HepG2 (cell line): ENCODE measurements at places on chromosomes 1 and 21.
A peak's percentile ranks its signal among the peaks of the same experiment; 100 is the strongest.

- no peak for DNase-seq
These were observed 167.1 kb upstream of the BEND5 start for GRCh38 chr1:48943826-48944225.

DNA sequence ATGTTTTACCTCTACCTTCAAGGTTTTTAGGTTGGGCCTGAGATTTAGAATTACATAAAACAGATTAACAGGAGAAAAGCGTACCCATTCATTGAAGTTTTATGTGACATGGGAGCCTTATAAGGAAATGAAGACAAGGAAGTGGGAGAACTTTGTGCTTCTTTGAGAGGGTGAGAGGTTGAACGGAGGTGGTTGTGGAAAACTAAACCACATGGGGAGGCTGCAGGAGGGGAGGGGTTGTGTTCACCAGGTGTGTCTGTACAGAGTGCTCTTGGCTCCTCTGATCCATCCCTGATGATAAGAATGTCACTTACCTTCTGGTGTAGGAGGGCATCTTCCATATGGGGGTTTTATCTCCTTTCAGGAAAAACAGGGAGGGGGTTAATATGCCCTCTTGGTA lies 2.7 kb downstream of the SLX9 start:
- no peak for DNase-seq

GRCh38 chr1:21506804-21507203 lies 2.4 kb upstream of the ALPL start:
- no peak for DNase-seq

DNA sequence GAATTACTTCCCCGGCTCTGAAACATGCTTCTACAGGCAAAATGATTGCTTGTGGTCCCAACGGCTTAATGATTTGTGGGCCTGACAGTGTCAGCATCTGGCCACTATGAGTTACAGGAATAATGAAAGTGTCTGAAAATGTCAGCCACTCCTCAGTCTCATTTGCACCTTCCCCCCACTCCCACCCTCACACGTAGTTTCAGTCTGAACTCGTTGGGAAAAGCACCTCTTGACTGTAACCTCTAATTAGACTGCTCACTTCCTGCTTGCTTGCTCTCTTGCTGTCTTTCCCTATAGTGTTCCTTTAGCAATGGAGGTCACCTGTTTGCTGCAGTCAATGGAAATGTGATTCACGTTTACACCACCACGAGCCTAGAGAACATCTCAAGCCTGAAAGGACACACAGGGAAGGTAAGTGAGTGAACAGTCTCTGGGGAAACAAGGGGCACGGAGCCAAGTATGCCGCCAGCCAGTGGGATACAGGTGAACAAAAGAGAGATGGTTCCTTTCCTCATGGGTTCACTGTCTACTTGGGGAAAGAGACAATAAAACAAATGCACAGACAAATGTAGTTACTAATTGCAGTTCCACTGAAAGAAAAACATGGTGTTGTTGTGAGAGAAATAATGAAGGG lies 27.1 kb downstream of the CFAP57 start:
- no peak for DNase-seq

GRCh38 chr1:233340031-233340555 lies 12.6 kb downstream of the MAP3K21 start:
- no peak for DNase-seq

- peak; percentile 83 for DNase-seq
These were observed at the start of gene RNF220 for GRCh38 chr1:44405031-44405797. Gene RNF220, plus strand, starts transcription at chr1:44405255.

DNA sequence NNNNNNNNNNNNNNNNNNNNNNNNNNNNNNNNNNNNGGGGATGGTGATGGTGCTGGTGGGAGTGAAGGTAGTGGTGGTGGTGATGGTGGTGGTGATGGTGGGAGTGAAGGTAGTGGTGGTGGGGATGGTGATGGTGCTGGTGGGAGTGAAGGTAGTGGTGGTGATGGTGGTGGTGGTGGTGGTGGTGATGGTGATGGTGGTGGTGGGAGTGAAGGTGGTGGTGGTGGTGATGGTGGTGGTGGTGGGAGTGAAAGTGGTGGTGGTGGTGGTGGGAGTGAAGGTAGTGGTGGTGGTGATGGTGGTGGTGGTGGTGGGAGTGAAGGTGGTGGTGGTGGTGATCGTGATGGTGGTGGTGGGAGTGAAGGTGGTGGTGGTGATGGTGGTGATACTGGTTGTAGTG lies 93.6 kb downstream of the CRYAA start:
- no peak for DNase-seq

- peak; percentile 52 for DNase-seq
These were observed 46.7 kb upstream of the PCBP3 start for GRCh38 chr21:45596704-45597318.

DNA sequence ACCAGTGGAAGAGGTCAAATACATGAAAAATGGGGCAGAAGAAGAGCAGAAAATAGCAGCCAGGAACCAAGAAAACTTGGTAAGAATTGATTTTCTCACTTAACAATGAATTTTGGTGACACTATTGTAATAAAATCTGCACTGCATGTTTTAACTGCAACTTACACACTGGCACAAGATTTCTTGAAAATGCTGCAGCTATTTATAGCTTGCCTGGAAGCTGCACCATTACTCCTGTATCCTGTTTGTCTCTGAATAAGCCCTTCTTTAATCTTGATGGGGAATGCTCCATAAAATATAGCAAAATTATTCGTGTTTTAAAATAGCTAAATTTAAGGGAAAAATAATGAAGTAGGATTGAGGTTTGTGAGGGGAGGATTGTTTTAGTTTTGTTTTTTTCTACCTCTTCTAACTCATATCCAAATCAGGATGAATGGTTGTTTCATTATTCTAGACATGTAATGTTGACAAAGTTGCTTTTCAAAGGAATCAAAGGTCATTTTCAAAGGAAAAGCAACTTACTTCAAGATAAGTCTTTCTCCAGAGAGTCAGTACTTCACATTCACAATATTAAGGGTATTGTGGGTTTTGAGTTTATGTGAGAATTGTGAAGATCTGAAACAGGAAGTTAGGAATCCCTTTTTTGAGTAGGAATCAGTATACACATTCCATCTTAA lies 120.9 kb downstream of the C1orf21 start:
- no peak for DNase-seq

DNA sequence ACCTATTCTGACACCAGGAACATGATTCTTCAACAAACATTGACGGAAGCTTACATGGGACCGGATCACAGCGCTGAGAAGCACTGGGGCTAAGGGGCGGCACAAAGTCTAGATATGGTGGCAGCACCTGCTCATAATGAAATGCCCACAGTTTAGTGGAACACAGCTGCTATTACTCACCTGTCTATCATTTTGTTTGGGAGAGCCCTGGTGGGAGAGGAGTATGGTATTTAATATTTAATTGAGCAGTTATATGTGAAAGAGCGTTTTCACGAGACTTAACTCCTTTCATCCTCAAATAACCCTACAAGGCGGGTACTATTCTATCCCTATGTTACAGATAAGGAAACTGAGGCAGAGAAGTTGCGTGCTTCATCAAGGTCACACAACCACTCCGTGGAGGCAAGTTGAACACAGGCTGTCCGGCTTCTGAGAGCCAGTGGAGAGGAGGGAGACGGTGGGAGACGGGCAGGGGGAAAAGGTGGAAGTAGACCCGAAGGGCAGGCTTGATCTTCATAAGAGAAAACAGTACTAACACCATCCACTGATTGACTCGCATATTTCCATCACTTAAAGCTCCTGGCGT lies 790 bp upstream of the TSNAX start:
- DNase-seq, result no peak

DNA sequence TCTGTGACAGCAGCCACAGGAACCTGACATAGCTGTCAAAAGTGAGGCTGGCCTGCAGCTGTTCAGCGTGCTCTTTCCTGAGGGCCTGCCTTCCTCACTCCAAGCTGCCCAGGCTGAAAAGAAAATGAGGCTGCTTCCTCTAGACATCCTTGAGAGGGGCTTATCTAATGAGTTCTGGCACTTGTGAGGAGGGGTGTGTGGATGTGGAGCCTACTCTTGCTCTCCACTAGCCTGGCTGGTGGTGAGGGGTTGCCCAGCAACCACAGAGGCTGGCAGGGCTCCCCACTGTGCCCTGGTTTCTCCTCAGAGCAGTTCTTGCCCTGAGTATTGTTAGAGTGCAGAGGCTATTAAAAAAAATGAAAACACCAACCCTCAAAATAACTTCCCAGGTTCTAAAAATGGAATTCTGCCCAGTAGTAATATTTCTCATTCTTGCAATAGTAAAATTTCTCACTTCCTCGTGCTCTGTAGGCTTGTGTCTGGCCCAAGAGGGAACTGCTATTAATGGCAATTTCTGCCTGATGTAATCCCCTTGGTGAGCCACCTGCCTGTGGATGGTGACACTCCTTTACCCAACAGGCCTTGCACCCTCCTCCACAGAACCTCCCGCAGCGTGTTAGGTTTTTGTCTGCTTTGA lies 52.6 kb upstream of the EPS8L3 start:
- DNase-seq, result no peak

- no peak for DNase-seq
These were observed 224.0 kb upstream of the COA6 start for GRCh38 chr1:234149217-234149616.

DNA sequence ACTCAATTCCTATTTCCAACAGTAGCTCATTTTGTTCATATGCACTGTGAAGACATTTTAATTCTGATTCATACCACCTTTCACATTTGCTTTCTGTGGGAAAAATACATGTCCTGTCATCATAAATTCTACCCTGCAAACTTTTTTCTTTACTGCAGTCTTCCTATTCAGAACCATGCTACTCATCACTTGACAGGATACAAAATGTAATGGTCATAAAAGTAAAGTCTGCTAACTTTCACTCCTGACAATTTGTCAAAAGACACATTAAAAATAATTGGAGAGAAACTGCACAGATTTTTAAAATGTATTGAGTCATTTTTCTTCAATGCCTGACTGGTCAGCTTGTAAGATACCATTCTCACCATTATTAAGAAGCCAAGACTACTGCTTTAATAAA lies 1817.1 kb downstream of the BRINP3 start:
- no peak for DNase-seq
